Activated B cell treated with CpG ODN at 0.5 μM for 24 hours (primary cell): ENCODE measurements at places on chromosomes 13 and 19. TPM values are rescaled to one million over a fixed set of nuclear protein-coding genes. Genes with fewer than 3 reads are reported as not detected.

- no peak for DNase-seq
Measured at GRCh38 chr13:93800342-93800741, 573.7 kb downstream of the GPC6 start.

- DNase-seq = no peak
Measured at GRCh38 chr19:1906985-1907562, 1.9 kb downstream of the ADAT3 start.

DNA sequence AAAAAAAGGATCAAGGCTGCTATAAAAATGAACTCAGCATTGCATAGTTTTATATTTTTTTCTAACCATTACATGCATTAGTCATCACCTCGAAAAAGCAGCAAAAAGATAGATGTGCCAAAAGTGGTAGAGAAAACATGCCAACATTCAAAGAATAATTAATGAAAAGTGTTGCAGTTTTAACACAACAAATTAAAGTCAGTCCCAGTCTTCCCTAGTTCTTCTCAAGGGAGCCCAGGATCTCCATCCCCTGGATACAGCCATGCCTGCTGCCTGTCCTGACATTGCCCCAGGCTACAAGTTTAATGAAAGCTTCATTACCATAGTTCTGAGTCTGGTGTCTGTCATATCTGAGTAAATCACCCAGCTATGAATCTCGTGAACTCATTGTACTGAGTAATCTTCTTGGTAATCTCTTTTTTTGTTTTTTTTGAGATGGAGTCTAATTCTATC lies 116.6 kb upstream of the KLF12 start:
- DNase-seq = no peak

DNA sequence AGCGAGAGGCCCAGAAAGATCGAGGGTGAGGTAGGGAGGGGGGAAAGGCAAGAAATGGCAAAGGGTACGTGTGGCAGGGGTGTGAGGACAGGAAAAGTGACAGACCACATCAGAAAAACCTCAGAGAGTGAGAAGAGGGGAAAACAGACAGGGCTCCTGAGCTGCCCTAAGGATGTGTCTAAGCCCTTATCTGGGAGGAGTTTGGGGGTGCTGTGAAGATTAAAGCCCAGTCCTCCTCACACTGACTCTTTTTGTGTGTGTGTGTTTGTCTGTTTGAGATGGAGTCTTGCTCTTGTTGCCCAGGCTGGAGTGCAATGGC lies 703 bp upstream of the PTH2 start:
- no peak for DNase-seq

- no peak for DNase-seq
Measured at GRCh38 chr19:16457954-16458331, 13.8 kb downstream of the EPS15L1 start.

DNA sequence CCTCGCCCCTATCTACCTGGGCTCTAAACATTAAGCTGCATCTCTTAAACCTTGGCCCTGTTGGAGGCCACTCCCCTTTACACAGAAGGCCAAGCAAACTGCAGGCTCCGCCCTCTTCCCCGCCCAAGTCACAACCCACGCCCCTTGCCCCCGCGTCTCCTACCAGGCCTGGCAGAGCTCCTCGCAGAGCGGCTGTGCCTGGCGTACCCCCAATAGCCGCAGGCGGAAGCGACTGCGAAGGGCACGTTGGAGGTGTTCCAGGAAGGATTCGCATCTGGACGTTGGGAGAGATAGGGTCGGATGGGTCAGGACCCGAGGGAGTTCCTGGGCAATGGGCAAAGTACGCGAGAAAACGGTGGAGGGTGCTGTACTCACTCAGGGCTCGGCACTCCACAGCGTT lies 5.9 kb downstream of the RTBDN start:
- no peak for DNase-seq

Gene MUC16
- total RNA-seq = 0.15 and 0.16 TPM in 2 replicates

Gene NTN5
- 0.54 and 0.71 TPM in 2 replicates for total RNA-seq

DNA sequence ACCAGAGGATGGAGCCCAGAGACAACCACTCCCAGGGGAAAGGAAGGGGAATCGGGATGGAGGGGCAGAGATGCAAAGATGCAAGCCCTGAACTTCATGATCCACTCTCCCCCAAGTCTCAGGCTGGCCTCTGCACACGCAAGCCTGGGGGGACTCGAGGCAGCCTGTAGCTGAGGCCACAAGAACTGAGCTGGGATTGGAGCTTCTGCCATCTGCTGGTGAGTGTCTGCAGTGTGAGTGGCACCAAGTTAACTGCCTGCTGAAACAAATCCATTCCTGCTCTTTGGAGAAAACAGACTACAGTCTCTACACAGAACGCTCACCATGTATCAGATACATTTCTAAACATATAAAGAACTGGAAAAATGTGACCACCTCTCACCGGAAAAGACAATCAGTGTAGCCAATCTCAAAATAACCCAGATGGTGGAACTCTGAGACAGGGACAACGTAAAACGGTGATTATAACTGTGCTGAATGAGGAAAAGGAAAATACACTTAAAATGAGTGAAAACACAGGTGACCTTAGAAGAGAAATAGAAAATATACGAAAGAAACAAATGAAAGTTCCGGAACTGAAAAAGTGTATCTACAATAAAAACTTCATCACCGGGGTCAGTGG lies 62.1 kb downstream of the KLF2 start:
- no peak for DNase-seq

Gene CCL25
- not detected in 2 replicates for total RNA-seq

DNA sequence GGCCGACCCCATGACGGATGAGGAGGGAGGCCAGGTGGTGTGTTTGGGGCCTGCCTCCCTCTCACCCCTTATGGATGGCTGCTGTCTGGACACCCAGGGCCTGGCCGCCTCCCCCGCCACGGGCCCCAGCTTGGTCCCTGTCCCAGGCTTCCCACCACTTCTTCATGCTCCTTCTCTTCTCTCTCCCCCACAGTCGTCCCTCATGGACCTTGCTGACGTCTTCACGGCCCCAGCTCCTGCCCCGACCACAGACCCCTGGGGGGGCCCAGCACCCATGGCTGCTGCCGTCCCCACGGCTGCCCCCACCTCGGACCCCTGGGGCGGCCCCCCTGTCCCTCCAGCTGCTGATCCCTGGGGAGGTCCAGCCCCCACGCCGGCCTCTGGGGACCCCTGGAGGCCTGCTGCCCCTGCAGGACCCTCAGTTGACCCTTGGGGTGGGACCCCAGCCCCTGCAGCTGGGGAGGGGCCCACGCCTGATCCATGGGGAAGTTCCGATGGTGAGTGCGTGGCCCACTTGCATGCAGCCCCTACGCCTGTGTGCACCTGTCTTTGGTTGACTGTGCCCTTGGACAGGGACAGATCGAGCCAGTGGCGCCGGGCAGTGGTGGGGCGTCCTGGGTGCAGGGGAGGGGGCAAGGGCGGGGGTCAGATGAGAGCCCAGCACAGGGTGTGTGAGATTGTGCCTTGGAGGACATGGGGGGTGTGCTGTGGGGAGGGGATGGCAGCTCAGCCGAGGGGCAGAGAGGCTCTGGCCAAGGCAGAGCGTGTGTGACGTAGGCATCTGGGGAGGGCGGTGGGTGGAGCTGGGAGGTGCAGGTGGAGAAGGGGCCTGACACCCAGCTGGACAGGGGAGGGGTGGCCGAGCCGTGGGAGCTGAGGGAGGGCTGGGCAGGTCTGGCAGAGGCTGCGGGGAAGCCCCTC lies 16.8 kb downstream of the EPN1 start:
- DNase-seq = no peak

- no peak for DNase-seq
Measured at GRCh38 chr19:2438178-2438577, 10.8 kb upstream of the TIMM13 start.

DNA sequence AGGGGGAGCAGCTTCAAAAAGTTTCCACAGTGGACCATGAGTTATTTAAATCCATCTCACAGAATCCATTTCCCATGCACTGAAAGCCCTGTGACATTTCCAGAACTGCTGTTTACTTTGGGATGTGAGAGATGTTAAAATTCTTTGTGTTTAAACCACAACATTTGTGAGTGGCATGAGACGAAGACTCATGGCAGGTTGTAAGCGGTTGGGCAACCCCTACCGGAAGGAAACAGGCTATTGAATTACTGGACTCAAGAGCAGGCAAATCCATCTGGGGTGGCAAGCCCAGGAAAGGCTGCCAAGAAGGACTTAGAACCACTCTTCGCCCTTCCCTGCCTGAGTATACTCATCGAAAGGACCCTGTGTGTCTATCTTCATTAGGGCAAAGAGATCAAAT lies 22.3 kb upstream of the CLDN10 start:
- DNase-seq = no peak

DNA sequence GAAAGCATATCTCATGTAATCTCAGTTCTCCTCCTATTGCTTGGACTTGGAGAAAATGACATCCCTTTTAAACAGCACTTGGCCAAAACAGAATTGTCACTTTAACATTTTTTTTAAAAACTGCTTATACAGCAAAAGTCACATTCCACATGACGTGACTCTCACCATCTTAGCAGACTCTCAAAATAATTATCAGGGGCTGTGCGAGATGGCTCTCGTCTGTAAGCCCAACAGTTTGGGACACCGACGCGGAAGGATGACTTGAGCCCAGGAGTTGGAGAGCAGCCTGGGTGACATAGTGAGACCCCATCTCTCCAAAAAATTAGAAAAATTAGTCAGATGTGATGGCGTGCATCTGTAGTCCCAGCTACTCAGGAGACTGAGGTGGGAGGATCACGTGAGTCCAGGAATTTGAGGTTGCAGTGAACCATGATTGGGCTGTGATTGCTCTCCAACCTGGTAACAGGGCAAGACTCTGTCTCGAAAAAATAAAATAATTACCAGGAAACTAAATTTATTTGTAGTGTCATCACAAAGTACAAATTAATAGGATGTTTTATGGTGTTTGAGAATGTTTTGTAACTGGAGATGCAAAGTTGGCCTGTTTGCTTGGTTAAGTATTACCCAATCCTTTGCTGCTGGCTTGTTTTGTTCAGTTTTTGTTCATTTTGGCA lies 8.8 kb downstream of the SAFB start:
- DNase-seq = no peak

GRCh38 chr19:50983625-50984292 lies at the start of gene KLK7:
KLK7 (minus strand) TSS chr19:50983917; CDS start chr19:50982399, 1,518 bp downstream.
- no peak for DNase-seq

Gene OR7A5
- total RNA-seq = not detected in 2 replicates

DNA sequence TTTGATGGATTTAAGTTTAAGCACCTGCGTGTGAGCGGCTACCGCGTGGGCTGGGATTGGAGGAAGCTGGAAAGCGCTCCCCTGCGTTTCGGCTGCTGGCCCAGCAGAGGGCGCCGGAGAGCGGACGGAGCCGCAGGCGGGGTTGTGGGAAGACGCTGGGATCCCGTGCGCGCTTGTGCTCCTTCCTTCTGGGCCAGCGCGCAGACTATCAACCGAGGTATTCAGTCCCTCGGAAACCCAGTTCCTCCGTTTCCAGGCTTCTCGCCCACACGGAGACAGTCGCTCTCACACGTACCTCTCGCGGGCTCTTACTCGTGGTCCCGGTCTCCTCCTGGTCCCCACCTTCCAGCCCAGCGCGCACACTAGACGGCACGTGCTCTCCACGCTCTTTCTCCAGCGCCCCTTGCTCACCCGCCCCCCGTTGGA lies 28.8 kb downstream of the EPN1 start:
- DNase-seq = no peak

DNA sequence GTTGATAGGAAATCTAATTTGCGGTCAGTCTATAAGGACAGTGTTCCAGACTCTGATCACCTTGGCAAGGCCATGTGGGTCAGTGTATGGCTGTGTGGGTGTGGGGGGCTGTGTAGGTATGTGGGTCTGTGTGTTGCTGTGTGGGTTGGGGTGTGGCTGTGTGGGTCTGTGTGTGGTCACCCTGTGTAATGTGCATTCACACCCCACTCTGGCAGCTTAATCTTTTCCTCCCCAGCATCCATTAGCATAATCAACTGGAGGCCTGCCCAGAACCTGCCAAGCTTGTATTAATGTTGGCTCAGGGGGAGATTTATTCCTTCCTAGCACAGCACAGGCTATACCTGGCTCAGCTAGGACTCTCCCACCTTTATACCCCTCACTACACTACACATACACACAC lies 203.2 kb downstream of the TUBA3C start:
- DNase-seq = no peak

Gene HTR2A
- total RNA-seq = not detected in 2 replicates

DNA sequence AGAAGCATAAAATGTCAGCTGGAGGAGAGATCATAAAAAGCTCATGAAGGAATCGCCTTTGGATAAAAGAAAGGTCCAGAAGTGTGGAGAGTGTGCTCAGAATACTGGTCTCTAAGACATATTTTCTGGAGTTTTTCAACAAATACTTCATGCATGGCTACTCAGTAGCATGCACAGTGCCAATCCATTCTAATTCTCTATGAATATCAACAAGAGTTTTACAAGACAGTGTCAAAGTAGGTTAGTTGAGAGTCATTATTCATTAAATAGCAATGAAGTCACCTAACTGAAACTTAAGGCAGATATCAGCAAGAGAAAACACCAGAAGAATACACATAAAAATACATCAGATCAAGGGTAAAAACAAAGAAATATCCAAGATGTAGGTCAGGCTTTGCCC lies 1243.2 kb upstream of the SLC10A2 start:
- DNase-seq = no peak

DNA sequence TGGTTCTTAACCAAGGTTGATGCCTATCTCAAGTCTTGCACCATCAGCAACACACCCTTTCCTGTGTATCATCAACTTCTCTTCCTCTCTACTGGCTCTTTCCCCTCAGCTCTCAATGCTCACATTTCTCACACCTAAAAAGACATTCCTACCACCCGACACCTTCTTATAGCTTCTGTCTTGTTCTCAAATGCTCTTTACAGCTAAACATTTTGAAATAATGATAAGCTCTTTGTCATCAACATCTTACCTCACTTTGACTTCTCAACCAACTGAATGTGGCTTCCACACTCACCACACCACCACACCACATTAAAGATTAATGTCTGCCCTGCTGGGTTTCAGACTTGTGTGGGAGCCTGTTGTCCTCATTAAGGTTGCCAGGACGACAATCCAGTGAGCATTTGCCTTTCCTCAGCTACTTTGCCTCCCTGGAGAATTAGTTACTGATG lies 67.8 kb downstream of the RXFP2 start:
- no peak for DNase-seq

- peak; percentile 90 for DNase-seq
Measured at GRCh38 chr19:18160971-18161635, 8.1 kb downstream of the PIK3R2 start.

DNA sequence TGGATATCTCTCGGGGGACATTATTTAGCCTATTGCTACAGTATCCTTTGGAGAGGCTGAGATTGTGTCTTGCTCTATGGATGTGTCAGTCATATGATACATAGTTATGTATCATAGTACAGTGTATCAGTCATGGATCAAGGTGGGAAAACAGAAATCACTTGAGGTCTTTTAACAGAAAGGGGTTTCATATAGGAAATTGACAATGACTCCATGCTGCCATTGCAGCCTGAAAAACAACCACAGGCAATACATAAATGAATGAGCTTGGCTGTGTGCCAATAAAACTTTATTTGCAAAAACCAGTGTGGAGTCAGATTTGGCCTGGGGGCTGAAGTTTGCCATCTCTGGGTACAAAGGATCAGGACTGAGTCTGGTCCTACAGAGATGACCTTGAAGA lies 35.4 kb downstream of the COLGALT1 start:
- no peak for DNase-seq

Gene ZNF256
- 16.6 and 20.2 TPM in 2 replicates for total RNA-seq

- DNase-seq = no peak
Measured at GRCh38 chr13:48094404-48094780, 512 bp downstream of the MED4 start.

GRCh38 chr13:69585656-69586055 lies 522.0 kb upstream of the ATXN8OS start:
- DNase-seq = no peak

Gene TUBB4A
- 13.2 and 16.8 TPM in 2 replicates for total RNA-seq

- DNase-seq = no peak
Measured at GRCh38 chr19:48737360-48737998, 2.9 kb downstream of the RASIP1 start.

GRCh38 chr19:38245826-38246498 lies 10.2 kb downstream of the PPP1R14A start:
- no peak for DNase-seq

Gene CGB2
- total RNA-seq = not detected in 2 replicates
